ENCODE measurements at places on chromosomes 5 and 9. TPM values are rescaled to one million over a fixed set of nuclear protein-coding genes. Genes with fewer than 3 reads are reported as not detected.

TXNDC8 gene
- polyA plus RNA-seq = not detected

CCL28 gene
- 0.29 TPM for polyA plus RNA-seq

NUTM2F gene
- polyA plus RNA-seq = not detected

IL13 gene
- not detected for polyA plus RNA-seq

CARTPT gene
- polyA plus RNA-seq = not detected

SUSD3 gene
- polyA plus RNA-seq = 0.98 TPM

KIF3A gene
- 2.9 TPM for polyA plus RNA-seq

WHRN gene
- 1.5 TPM for polyA plus RNA-seq

TRIM36 gene
- 0.15 TPM for polyA plus RNA-seq

MARVELD2 gene
- polyA plus RNA-seq = 0.88 TPM

ENTR1 gene
- 25.1 TPM for polyA plus RNA-seq

IFNA16 gene
- not detected for polyA plus RNA-seq

CNOT6 gene
- 3.9 TPM for polyA plus RNA-seq

TNFSF8 gene
- not detected for polyA plus RNA-seq

SNAPC4 gene
- polyA plus RNA-seq = 1.7 TPM

CDH9 gene
- polyA plus RNA-seq = not detected

GAPT gene
- not detected for polyA plus RNA-seq

LHFPL2 gene
- 4.4 TPM for polyA plus RNA-seq

Measured in BJ (cell line).